ENCODE measurements at places on chromosomes 4 and X.

GRCh38 chrX:54930291-54931049 is 9.8 kb downstream of the TRO start:
- DNase-seq, result no peak

DNA sequence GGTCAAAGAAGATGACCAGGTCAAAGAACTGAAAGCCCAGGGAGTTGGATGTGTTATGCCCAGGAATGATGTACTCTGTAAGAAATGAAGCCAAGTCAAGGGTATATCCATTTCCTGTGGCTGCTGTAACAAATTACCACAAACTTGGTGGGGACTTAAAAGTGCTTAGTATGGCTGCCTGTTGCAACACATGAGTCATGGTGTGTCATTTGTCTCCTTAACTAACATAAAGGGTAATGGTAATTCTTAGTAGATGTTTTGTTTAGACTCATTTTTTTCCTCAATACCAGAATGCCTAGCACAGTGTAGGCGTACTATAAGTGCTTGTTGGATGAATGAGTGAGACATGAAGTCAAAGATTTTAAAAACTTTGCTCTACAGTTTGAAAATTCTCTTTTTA is 45.7 kb downstream of the SYTL5 start:
- DNase-seq, result no peak

DNA sequence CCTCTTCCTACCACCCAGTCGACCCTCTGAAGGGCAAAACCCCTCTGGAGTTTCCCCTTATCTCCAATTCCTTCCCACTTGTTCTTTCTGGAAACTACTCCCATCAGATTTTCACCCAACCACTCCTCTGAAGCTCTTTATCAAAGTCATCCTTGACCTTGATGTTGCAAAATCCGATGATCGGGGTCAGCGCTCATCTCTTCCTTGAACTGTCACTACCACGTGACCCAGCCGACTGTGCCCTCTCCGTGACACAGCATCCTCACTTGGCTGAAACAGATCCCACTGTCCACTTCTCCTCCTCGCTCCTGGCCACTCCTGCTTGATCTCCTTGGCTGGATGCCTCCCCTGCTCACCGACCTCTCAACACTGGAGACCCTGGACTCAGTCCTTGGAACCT is 1.1 kb downstream of the CFAP99 start:
- DNase-seq, result no peak

- DNase-seq, result no peak
Measured at GRCh38 chrX:85590638-85591037, 211.2 kb upstream of the POF1B start.

- no peak for DNase-seq
Measured at GRCh38 chrX:20729416-20729815, 462.7 kb upstream of the RPS6KA3 start.

DNA sequence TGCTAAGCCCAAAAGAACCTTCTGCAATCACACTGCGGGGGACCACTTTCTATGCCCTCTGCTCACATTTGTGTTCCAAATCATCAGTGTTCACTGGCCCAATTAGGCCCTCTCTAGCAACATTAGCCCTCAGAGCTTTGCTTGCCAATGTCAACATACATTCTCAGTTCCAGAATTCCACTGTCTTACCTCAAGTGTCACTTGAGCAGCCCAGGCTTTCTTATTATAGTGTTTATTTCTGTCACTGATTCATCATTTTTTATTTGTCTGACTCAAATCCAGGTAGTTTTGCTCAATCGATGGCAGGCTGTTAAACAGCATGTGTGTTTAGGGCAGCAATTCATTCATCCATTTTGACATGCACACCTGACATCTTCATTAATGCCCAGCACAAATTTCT is 291.2 kb downstream of the TEX13A start:
- DNase-seq, result no peak

- DNase-seq, result no peak
Measured at GRCh38 chrX:132025041-132025440, 1.9 kb downstream of the STK26 start.

DNA sequence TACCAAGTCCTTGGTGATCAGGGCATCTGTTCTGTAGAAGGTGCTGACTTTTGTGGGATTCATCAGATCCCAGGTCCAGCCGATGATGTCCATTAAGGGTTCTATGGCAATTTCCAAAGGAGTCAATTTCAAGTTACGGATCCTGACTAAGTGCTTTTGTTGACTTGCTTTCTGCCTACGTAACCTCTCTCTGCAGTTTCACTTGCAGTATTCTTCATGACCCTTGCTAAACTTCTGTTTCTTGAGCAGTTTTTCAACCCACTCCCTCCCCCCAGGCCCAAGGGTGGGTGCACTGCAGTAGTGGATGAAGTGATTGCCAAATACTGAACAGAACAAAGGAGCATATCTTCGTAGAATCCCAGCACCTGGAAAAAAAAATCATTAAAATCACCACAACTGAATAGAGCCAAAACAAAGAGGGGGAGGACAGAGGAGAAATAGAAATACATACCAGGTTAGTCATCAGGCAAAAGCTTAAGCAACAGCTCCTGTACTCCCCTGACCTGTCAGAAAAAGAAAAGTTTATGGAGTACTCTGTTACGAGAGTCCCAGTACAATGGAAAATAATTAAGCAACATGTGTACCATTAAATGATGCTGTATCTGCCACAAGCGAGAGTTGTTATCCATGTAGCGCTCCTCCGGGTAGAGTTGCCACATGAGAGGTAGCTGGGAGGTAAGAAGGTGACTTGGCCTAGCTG is 5.8 kb downstream of the CMC4 start:
- no peak for DNase-seq

- no peak for DNase-seq
Measured at GRCh38 chrX:34560180-34560579, 96.9 kb downstream of the TMEM47 start.

- peak; percentile 83 for DNase-seq
Measured at GRCh38 chrX:16114611-16115010, 8.8 kb upstream of the GRPR start.

- DNase-seq, result no peak
Measured at GRCh38 chr4:168908093-168908492, 102.0 kb downstream of the CBR4 start.

GRCh38 chr4:112589206-112589605 is 47.5 kb downstream of the ZGRF1 start:
- no peak for DNase-seq

GRCh38 chr4:14671146-14671545 is 331.1 kb upstream of the CPEB2 start:
- DNase-seq, result no peak

- no peak for DNase-seq
Measured at GRCh38 chrX:109187473-109188168, 294.3 kb downstream of the GUCY2F start.

DNA sequence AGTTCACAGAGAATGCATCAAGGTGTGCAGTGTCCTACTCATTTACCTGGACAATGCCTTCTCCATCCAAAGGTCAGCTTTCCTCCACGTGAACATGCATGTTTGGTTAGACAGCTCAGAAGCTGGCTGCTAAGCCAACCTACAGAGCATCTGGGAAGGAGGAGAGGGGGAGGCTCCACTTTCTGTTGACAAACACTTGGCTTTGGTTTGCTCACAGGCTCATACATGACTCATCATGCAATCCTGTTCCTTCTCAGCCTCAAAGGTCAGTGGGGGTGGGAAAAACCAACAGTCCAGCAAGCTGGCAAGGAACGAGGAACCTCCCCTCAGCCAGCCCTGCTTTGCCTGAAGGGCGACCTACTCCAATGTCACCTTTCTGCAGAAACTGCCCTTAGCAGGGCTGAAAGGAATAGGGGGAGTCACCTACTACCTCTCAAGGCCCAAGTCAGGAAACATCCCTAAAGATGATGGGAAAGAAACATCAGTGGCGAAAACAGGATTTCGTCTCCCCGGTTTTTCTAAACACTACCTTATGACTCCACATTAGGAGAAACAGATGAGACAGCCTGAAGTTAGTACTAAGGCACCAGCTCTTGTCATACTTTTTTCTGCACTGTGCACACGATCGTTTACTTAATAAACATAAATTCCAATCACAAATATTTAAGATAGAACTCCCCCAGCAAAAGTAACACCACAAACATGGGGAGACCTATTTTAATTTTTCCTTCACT is 37.9 kb downstream of the RELL1 start:
- peak; percentile 86 for DNase-seq

DNA sequence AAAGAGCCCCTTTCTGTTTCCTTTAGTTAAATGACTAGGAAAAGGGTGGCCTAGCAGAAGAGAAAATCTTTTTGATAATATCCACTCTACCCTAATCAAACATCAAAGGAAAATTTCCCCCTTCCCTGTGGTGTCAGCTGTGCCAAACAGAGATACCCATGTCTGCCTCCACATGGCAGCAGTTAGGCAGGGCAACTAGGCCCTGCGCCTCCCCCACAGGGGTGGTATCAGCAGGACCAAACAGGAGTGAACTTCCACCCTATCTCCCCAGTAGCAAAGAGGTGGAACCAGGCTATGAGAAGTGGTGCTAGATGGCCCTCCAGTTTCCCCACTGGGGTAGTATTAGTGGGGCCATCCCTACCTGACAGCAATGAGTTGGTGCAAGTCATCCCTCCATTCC is 19.8 kb upstream of the XKRX start:
- DNase-seq, result no peak

- DNase-seq, result no peak
Measured at GRCh38 chr4:5277079-5277478, 225.8 kb downstream of the STK32B start.

GRCh38 chrX:8245411-8245810 is 74.3 kb upstream of the VCX2 start:
- DNase-seq, result no peak

- DNase-seq, result no peak
Measured at GRCh38 chrX:109624641-109625616, at the start of gene KCNE5. Gene KCNE5 (minus strand): TSS chrX:109625172. CDS start chrX:109625020, 152 bp downstream.

GRCh38 chrX:74514384-74514783 is 93.1 kb downstream of the SLC16A2 start:
- no peak for DNase-seq

DNA sequence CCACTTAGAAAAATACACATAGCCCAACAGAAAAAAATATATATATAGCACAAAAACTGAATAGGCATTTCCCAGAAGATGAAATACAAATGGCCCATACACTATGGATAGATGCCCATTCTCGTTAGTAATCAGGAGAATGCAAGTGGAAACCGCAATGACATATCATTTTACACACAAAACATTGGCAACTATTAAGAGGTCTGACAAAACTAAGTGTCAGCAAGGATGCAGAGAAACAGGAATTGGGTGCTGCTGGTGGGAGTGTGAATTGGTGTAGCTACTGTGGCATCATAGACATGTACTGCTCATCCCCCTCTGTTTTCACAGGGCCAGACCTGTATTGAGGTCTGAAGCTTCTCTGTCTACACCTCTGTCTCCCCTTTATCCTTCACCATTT is 320.0 kb downstream of the IDS start:
- DNase-seq, result no peak

DNA sequence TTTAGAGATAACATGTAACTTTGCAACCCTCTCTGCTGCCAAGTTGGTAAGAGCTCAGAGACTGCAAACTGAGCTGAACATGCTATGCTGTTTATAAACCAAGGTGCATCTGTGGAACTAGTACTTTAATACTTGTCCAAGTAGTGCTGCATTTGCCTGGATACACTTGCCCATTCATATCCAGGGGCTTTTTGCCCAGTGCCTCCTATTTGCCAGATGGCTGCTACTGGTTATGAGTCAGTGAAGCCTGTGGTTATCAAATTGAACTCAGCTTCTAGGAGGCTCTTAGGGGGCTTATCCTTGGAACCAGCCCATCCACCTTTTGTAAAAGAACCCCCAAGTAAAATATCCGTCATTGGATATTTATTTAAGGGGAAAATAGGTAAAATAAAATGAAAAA is 79.6 kb downstream of the AFF2 start:
- DNase-seq, result no peak

GRCh38 chrX:57587062-57587461 is 4.7 kb upstream of the ZXDB start:
- no peak for DNase-seq

DNA sequence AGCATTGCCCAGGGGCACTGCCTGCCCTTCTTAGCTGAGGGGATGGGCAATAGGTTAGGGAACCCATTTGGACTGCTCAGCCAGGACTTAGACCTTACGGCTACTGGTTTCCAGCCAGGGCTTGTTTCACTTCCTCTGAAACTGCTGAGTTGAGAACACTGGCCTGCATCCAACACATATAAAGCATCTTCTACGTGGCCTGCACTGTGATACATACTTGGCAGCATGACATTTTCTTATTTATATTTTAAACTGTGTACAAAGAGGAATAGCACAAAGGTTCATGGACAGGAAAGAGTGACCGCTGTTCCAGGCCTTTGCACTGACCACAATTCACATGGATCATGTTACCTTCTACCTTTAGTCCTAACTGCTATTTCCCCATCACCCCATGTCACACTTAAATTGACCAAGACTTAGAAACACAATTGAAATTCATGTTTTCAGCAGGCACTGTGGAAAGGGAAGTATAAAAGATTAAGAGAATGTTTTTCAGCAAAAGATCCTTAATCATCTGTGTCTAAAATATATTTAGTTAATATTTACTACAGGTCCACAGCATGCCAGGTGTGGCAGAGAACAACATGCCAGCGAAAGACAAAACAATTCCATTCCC is 43.7 kb downstream of the NLGN4X start:
- DNase-seq, result no peak

DNA sequence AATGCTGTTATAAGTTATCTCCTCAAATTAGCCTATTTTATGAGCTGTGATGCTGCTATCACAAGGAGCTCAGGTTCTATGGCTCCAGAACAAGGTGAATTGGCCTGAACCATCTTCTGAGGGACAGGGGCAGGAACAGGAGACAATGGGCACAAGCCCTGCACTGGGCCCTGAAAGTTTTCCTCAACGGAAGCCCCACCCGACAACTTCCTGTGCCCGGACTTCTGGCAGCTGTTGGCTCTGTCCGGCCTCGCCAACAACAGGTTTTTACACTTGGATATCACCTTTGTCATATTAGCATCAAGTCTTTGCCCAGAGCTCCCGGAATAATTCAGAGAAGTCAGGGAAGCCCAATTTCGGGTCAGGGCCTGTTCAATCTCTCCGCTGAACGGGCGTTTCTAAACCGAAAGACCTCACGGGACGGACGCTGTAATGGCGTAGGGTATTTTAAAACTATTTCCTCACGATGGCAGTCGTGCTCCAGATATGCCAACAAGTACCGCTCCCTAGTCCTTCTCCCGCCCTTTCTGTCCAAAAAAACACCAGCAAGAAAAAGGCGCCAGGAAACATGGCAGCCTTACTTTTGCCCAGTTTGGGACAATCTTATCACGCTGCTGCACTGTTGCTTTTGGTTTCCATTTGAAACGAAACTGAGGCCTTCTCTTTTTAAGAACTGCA is 201.0 kb upstream of the STK26 start:
- no peak for DNase-seq

GRCh38 chr4:13782231-13782630 is 154.7 kb upstream of the BOD1L1 start:
- no peak for DNase-seq

DNA sequence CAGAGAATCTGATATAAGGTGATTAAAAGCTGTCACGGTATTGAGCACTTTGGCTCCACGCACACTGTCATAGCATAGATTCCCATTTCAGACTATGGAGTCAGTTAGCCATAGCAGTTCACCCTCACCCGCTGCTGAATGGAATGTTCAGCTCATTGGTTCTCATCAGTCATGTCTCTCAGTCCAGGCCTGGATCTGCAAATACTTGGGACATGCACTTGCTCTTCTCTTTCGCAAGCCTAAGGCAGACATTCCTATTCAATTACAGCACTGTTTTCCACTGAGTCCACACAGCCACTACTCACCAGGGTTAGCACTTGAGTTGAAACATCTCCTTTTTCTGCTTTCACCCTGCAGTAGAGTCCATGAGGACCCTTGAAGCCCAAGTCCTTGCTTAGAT is 30.6 kb upstream of the SCML1 start:
- DNase-seq, result no peak
